Amygdala (tissue), 56 donors: ENCODE measurements at places on chromosomes 11 and 22.

DNA sequence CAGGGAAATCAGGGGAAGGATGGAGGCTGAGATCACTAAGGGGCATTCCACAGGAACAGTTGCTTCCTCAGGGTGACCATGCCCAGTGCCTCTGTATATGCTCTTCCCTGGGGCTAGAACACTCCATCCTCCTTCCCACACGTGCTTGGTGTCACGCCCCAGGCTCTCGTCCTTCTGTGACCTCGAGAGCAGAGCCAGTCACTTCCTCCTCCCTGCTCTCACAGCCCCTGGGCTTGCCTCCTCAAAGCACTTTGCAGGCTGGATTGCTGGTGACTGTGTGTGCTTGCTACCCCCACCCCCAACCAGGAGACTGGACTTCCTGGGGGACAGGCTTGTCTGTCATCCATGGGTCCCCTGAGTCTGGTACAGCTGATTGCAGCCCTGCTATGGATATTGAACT lies 56.5 kb upstream of the AMPD3 start:
- DNase-seq, result no peak

DNA sequence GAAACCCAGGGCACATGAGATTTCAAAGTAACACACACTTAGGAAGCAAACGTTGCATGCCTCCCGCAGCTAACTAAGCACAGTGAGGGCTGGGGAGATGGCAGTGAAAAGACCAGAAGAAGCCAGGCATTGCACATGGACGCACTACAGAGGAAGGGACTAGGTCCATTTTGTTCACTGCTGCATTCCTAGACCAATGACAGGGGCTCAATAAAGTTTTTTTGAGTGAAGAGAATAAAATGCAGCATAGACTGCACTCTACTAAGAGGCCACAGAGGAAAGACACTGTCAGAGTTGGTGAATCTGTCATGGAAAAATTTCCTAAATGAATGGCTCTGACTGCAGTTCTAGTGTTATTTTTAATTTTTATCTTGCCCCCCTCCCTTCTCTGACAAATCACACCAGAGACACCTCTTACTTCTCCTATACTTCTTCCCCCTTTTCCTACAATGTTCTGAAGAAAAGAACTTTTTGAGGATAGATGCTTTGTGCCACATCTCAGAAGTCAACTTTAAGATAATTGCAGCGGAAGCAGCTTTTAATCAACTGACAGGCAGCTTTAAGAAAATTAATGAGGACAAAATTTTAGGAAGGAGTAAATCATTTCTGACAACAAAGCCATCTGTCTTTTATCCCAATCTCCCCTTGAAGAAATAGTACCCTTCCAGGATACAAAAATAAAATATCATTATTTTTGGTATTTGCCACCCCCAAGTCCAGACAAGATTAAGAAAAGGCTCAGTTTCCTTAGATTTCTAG lies 34.8 kb upstream of the CHRM4 start:
- no peak for DNase-seq

DNA sequence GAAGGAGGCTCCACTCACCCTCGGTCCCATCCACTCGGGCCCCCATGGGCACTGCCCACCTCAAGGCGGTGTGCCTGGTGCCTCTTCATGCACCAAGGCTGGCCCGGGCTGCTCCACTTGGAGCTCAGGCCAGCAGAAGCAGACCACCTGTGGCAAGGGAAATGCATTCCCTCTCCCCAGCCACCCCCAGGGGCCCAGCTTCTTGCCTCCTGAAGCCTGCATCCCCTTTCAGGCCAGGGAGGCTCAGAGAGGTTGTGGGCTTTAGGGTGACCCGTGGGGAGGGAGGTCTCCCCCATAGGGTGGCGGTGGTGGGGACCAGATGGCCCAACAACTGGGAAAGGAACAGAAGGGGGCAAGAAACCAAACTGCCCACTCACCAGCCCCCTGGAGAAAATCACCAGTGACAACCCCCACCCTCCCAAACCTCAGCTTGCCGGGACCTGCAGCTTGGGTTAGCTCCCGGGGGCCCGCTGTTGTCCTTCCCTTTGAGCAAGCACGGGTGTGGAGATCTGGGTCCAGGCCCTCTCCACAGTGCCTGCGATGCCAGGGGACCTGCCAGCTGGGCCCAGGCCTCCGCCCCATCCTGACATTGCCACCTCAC lies 8.4 kb downstream of the CBX6 start:
- no peak for DNase-seq

DNA sequence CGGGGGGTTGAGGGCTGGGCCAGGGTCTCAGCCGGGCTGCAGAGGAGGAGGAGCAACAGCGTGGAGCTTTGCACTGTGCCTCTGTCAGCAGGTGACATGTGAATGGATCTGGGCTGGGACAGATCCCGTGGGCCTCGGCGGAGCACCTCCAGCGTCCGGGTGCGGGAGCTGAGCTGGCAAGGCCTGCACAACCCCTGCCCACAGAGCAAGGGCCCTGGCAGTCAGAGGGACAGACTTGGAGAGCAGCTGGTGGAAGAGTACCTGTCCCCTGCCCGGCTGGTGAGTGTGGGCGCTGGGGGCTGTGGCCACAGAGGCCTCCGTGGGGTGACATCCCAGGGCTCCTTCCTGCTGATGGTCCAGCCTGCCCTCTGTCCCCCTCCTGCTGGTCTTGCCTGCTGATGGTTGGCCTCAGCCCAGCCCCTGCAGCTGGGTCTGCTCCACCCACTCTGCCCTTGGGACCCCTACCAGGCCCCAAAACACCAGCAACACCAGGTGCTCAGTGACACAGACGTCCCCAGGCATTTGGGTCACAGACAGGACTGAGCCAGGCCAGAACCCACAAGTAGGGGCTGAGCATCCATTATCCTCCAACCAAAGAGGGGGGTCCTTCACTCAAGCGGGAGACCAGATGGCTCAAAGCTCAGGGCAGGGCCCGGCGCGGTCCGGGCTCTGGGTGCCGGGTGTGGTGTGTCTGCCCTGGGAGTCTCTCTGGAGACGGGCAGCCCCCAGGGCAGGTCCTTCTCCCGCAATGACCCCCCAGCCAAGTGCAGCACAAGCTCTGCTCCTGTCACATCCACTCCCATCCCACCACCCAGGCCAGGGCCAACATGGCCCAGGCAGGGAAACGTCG lies 3.5 kb downstream of the LRRC56 start:
- no peak for DNase-seq

GRCh38 chr11:106133529-106133928 lies 56.1 kb downstream of the AASDHPPT start:
- DNase-seq, result no peak

- DNase-seq, result no peak
These were observed 134.8 kb downstream of the PARVA start for GRCh38 chr11:12512132-12512531.

GRCh38 chr11:43577566-43578264 lies 102.8 kb upstream of the HSD17B12 start:
- DNase-seq, result no peak

GRCh38 chr11:104688731-104689130 lies 209.5 kb downstream of the CASP12 start:
- no peak for DNase-seq

GRCh38 chr11:11078344-11079086 lies 220.7 kb upstream of the ZBED5 start:
- no peak for DNase-seq

- no peak for DNase-seq
These were observed 5.9 kb upstream of the BDNF start for GRCh38 chr11:27705873-27706820.

- no peak for DNase-seq
These were observed 28.4 kb upstream of the UCP3 start for GRCh38 chr11:74037309-74037708.

DNA sequence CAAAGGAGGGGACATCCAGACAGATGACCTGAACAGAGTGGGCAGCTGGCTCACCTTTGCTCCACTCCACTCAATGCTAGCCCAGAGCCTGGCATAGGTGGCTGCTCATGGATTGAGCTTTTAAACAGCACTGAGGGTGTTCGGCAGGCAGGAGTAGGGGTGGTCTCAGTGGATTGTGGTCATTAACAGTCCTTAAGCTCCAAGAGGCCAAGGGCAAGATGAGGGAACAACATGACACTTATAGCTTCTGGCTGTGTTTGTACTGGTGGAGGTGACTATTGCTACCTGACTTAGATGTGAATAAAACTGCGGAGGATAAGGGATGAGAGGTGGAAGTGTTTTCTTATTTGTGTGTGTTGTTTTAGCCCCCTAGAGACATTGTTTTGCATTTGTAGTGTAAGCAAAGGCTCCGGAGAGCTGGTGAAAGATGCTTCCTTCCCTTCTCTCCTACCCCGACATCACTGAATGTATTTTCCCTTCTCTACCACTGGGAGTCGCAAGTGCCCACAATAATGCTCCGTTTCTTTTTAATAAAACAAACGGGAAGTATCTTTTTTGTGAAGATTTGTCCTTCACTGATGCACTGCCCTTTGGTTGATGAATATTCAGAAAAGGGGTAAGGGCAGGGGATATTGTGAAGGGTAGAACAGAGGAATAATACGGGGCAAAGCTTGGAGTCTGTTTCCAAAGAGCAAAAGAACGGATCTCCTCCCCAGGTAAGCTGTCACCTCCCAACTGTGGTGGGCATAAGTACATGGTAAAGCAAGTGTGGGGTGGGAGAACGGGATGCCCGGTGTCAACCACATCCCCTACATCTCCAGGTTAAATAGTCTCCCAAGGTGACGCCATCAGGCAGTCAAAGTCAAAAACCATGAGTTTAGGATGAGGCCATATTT lies 27.5 kb upstream of the MTNR1B start:
- DNase-seq, result no peak

DNA sequence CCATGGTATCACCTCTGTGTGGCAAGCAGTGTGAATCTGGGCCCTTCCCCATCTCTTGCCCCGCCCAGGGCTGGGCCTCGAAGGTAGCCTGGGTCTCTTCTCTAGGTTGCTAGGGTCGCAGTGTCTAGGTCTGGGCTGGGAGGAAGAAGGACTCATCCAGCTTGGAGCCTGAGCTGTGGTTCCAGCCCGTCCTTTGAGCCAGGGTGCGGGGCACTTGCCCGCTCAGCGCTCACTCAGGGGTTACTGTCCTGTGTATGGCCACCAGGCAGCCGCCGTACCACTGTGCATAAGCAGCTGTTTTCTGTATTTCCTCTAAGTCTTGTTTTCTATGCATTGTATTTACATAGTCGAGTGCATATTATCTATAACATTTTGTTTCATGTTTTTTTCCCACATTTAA lies 160.9 kb downstream of the TBC1D22A start:
- DNase-seq, result no peak

DNA sequence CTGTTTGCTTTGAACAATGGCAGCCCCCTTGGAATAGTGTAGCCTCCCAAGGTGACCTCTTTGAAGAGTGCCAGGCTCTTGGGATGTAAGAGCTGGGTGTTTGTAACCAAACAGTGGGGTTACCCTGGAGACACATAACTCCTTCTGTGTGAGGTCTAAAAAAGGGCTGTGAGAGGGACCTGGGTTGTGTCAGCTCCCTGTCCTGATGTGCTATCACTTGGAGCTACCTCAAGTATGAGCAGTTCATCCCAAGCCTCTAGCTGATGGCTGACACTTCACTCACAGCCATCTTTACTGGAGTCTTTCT lies 40.2 kb downstream of the TSPAN18 start:
- no peak for DNase-seq

DNA sequence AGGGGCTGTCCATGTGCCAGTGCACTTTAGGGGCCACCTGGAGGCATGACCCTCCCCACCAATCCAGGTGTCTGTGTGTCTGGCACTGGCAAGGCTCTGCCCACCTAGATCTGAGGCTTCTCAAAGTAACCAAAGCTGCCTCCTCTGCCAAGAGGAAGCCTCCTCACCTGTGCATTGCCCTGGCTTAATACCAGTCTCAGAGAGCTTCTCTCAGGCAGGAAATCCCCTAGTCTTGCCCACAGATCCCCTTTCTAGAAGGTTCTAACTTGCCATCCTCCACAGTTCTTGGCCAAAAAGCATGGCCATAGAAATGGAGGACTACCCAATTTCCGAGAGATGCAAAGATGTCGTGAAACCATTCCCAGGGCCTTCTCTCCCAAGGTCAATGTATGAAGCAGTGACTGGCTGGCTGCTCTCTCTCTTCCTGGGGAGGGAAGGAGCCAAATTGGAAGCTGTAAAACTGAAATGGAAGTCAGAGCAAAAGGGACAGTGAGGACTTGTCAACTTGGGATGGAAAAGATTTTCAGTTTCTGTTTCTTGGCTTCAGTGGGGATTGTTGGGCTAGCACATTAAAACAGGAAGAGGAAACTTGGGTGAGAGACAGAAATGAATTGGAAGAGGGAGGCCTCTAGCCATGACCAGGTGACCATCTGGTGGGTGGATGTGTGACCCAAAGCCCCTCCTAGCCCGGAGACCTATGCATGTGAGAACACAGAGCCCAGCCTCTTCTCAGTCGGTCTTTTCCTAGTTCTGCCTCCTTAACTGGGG lies 68.8 kb downstream of the PRDM11 start:
- DNase-seq, result no peak

GRCh38 chr11:122430490-122430889 lies 225.0 kb upstream of the UBASH3B start:
- no peak for DNase-seq

- peak; percentile 32 for DNase-seq
These were observed 1168.1 kb downstream of the LRRC4C start for GRCh38 chr11:40291329-40291728.
